Ovary (tissue), 10 donors: ENCODE measurements at places on chromosomes 4 and X.

- no peak for DNase-seq
These were observed 34.6 kb downstream of the PRPS2 start for GRCh38 chrX:12825801-12826200.

DNA sequence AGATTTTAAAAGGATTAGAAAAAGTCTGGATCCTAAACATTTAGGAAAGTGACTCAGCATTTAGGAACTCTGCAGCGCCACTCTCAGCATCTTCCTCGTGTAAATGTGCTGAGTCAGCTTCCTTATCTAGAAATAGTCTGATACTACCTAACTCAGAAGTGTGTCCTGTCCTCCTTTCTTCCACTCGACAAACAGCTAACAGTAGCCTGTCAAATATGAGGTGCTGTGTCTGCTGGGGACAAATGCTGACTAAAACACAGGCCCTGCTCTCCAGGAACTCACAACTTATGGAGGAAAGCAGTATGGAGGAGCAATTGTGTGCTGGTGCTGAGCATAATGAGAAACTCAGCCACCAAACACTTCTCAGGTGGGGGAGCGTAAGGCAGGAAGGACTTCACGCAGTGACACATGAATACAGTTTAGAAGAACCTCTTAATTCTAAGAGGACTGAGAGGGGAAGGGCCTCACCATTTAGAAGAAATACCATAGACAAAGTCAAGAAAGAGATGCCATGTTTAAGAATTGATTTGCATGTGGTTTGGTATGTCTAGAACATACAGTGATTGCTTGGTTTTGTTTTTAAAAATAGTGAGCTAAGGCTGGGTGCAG is 125.3 kb downstream of the SOWAHB start:
- no peak for DNase-seq

DNA sequence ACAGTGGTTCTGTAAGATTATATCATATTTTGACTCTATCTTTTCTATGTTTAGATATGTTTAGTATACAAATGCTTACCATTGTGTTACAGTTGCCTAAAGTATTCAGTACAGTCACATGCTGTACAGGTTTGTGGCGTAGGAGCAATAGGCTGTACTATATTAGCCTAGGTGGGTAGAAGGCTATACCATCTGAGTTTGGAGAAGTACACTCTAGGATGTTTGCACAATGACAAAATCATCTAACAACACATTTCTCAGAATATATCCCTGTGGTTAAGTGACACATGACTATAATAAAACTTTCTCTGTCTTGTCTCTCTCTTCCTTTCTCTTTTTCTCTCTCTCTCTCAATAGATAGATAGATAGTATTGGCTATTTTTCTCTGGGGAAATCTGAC is 1053.1 kb downstream of the STIM2 start:
- no peak for DNase-seq

DNA sequence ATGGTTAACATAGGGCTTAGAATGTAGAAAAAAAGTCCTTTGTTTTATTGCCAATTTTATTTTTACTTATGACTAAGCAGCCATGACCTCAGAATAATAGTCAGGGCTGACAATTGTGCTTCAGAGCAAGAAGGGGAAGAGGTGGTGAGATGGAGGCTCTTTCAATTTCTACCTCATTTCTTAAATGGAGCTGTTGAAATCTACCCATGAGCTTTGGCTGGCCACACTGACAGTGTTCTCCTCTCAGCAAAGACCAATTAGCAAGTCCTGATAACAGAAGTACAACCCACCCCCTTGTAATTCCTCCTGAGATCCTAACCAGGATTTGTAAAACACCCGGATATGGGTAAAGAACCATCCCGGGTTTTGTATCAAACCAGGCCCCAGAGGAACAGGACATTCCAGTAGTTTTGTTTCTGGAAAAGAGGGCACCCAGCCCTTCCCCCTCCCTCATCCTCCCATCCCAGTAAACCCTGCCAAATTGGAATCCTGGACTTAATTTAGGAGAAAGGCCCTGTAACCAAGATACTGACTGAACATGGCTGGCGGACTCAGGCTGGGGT is at the start of gene HEPH:
TSS of gene HEPH (plus strand) at position 399 of the 563 bp plus-strand sequence. CDS start 6,324 bp downstream, outside the sequence.
- peak; percentile 19 for DNase-seq
